Head of caudate nucleus (tissue), 42 donors: ENCODE measurements at places on chromosomes 11 and 22.

- no peak for DNase-seq
Observed at GRCh38 chr11:35393098-35393497, 26.3 kb downstream of the SLC1A2 start.

DNA sequence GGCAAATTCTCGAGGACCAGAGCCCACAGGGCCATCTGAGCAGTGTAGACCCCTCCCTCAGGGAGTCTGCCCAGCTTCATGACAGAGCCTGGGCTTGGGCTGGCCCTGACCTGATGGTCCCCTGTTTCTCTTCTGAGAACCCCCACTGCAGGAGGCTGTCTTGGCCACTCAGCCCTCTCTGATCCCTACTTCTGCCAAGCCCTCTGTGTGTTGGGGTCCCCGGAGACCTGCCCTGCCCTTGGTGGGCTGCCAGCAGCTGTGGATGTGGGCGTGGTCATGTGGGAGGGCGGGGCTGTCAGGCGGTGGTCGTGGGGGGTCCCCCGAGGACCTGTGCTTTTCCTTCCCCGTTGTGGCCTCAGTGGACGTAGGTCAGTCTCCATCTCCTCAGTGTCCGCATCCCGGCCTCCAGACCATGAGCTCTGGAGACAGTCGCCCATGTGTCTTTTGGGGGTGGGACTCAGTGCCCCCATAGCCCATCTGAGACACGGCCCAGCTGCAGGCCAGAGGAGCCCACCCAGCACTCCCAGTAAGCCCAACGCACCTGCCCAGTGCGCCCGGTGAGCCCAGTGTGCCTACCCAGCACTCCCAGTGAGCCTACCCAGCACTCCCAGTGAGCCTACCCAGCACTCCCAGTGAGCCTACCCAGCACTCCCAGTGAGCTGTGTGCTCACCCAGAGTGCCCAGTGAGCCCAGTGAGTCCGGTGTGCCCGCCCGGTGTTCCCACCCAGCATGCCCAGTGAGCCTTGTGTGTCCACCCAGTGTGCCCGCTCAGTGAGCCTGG, 409.2 kb downstream of the TBC1D22A start:
- no peak for DNase-seq

DNA sequence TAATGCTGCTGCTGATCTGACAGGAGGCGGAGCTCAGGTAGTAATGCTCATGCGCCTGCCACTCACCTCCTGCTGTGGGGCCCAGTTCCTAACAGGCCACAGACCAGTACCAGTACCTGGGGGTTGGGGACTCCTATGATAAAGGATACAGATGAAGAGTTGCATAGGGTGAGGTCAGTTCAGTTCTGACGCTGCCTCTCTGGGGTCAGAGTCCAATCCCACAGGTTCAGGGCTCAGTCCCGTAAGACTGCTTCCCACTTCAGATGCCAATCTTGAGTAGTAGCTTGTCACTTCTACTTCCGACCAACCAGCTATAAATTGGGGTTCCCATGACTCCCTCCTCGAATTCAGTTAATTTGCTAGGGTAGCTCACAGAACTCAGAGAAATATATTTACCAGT, 8.6 kb downstream of the ASRGL1 start:
- no peak for DNase-seq

- no peak for DNase-seq
Observed at GRCh38 chr11:44379141-44380008, 69.4 kb upstream of the ALX4 start.

DNA sequence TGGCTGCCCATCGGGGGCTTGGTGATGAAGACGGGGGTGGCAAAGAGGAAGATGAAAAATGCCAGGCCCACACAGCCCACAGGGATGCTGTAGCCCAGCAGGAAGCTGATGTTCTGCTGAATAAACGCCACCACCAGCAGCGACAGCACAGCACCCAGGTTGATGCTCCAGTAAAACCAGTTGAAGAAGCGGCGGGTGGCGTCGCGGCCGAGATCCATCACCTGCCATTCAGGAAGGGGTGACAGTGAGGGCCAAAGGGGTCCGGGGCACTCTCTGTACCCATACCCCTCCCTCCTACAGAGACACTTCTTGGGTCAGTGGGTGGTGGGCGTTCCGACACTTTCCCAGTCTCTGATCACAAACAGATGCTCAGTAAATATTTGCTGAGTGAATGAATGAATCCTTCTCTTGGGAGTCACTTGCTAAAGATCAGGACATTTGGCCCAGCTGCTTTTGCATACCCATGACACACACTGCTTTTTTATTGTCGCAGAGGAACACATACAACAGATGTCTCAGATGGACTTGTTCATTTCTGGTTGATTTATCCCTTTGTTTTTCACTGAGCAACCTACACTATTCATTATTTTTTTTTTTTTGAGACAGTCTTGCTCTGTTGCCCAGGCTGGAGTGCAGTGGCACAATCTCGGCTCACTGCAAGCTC, 5.2 kb downstream of the SLC15A3 start:
- DNase-seq: no peak

- no peak for DNase-seq
Observed at GRCh38 chr11:13535819-13536218, 40.0 kb upstream of the PTH start.
